CD4-positive, alpha-beta T cell treated with Interleukin-15 for 4 hours (primary cell): ENCODE measurements at places on chromosomes 3 and 15.
A peak's percentile ranks its signal among the peaks of the same experiment; 100 is the strongest.

- DNase-seq = no peak
Measured at GRCh38 chr3:44892689-44893088, 18.3 kb downstream of the TGM4 start.

DNA sequence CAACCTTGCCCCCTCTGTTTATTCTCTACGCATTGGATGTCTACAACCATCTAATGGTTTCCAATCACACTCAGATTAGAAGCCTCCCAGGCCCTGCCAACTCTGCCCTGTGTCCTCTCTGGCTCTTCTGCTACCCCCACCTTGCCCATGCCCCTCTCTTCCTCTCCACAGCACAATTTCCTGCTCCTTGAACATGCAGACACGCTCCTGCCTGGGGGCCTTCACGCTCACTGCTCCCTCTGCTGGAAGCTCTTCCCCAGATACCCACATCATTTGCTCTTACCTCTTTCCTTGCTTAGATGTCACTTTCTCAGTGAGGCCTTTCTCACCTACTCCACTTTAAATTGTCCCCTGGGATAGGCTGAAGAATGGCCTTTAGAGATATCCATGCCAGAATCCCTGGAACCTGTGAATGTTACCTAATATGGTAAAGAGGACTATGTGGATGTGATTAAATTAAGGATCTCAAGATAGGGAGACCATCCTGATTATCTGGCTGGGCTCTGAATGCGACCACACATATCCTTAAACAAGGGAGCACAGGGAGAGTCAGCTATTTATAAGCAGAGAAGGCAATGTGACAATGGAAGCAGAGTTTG, 9.9 kb downstream of the KY start:
- DNase-seq = no peak

DNA sequence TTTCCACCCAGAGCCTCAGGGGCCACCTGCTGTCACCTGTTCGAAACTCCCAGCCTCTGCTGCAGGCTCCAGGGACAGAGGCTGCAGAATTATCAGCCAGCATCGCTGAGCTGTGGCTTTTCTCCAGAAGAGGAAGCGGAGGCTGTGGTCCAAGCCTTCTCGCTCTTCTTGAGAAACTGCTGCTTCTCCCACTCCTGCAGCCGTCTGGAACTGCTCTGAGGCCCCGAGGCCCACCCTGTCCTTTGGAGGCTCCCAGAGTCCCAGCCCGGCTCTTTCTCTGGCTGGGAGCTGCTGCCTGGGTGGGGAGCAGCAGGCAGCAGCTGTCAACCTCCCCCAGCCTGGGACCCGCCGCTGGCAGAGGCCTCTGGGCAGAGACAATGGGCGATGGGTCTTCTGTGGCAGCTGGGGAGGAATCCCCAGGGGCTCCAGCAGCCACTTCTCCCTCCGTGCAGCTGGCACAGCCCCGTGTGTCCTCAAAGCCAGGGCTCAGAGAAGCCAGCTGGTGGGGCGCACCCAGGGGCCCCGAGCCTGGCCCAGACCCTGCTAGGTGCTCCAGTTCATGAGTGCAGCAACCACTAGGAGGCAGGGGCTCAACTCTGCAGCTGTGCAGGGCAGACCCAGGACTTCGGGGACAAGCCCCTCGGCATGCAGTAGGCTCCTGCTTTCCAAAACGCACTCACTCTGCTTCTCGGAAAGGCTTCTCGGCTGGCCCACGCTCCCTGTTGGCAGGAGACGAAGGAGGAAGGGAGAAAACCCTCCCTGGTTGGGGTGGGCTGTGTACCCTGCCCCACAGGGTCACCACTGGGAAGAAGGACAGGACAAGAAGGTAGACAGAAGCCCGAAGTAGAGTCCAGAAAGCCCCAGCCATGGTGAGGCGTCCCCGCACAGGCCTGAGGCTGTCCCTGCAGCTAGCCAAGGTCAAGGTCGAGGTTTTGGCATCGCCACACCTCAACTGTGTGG, 49.9 kb upstream of the FURIN start:
- no peak for DNase-seq

DNA sequence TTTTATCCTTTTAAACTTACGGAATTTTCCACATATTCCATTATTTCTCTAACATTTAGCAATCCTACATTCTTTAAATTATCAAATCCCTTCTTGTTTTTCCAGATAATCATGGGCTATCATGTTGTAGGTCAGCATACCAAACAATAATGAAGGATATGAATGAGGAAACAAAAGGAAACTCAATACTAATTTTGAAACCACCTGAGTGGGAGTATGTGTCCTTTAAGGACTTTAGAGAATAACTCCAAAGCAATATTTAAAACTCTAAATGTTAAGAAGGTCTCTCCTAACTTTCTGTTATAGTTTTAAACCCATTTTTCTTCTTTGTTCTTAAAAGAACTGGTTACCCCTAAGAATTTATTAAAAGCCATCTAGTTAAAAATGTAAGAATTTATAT, 43.0 kb downstream of the TP53BP1 start:
- DNase-seq = no peak

DNA sequence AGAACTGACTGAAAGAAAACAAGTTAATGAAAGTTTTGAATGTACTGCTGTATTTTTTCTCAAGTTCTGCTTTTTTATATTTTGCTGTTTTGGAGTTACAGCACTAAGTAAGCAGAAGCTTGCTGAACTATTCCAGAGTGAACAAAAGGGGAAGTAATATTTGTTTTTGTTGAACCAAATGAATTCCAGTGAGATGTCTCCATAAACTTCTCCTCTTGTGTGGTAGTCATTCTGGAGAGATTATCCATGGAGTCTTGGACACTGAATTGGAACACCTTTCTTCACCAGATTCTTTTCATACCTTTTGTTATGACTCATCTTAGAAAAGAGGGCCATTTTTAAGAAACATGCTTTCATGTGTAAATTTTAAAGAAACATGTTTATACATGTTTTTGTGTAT, 8.8 kb downstream of the ANKUB1 start:
- DNase-seq = no peak

- DNase-seq = no peak
Measured at GRCh38 chr3:181328346-181328745, 338.8 kb upstream of the DNAJC19 start.

DNA sequence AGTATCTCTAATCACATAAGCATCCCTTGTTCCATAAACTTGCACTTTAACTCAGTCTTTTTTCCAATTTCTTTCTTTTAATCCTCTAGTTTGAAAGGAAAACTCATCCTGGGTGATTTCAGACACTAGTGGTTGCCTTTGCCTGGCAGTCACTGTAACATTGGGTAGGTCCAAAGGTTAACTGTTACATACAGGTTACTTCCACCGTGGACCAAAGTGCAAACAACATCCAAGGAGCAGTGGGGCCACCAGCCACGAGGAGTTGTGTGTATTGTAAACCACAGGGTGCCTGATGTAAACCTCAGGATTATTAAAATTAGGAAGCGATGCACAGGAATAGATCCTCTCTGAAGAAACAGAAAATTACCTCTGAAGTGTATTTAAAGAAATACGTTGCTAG, 75.0 kb downstream of the HCN4 start:
- no peak for DNase-seq

DNA sequence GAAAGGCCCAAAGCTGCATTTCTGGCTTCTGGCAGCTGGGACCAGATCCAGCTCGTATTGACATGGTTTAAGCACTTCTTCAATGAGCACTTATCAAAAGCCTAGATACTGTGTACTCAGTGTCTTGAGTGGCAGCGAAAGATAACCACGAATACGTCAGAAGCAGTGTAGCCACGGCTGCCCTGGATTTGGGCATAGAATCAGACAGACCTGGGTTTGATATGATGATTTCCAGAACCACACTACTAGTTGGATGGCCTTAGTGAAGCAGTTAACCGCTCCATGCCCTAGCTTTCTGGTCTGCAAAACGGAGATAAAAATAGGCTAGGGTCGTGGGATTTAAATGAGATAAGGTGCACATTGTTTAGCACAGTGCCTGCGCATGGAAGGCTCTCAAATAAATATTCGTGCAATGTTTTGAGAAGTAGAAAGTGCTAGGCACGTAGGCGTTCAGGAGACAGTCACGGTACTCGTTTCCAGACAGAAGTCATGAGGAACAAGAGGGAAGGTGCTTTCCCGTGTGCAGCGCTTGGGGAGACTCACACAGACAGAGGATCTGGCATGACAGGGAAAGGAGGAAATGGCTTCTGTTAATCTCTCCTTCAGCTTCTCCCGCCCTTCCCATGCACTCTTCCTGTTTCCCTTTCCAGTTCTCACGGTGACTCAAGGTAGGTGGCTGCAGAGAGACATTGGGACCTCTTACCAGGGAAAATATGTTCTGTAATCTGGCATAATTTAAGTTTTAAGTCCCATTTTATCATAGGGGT, 70.3 kb downstream of the CCNL1 start:
- DNase-seq = no peak

GRCh38 chr3:9188583-9188982, 60.9 kb downstream of the SRGAP3 start:
- DNase-seq = no peak

DNA sequence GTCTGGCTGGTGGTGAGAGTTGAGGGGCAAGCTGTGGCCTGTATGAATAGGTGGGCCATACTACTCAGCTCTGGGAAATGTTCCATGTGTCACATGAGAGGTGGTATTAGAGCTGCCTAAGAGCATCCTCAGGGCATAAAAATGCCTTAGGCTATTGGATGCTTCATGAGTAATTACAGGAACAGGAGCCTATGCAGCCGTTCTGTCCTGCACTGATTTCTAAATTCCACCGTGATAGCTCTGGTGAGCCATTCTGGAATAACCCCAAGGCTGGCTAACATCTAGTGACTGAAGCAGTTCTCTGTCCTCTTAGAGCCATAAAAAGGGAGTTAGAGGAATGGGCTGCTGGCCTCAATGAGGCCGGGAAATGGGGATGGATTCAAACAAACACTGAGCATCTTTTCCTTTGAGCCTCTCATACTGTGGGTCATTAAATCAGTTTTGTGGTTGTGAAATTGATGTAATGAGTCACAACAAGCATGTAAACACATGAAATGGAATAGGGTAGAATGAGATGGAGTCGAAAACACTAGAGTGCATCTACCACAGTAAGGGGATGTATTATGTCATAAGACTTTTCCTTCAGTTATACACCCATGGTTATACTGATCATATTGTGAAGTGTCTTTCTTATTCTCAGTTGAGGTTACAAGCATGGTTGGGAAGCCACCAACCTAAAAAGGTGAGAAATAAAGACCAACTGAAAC, 41.0 kb downstream of the DGKG start:
- no peak for DNase-seq

DNA sequence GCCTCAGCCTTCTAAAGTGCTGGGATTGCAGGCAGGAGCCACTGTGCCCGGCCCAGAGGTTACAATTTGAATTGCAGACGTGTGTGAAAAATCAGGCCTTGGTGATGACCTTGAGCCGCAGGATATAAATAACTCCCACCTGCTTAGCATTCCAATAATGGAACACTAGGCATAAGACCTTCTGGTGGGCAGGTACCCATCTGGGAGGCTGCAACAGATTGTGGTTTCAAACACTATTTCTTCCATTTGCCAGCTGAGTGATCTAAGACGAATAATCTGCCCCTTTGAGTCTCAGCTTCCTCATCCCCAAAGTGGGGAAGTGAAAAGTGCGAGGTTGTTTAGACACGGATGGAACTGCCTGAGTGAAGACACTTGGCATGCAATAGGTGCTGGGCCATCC, 47.7 kb upstream of the HERC1 start:
- DNase-seq = no peak

DNA sequence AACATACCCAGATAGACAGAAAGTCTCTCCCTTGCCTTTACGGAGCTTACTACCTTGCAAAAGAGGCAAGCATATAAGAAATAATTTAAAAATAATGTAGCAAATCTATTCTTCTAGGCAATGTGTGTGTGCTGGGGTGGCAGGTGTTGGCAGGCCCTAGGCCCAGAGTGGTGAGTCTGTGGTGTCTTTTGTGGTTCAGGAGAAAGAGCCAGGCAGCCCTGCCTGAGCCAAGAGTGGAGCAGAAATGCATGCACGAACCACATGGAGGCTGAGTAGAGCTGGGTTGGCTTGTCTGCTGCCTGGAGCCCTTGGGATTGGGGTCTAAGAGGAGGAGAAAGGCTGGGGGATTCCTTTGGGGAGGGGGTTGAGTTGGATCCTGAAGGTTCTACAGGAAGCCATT, 70.2 kb upstream of the MYZAP start:
- no peak for DNase-seq

DNA sequence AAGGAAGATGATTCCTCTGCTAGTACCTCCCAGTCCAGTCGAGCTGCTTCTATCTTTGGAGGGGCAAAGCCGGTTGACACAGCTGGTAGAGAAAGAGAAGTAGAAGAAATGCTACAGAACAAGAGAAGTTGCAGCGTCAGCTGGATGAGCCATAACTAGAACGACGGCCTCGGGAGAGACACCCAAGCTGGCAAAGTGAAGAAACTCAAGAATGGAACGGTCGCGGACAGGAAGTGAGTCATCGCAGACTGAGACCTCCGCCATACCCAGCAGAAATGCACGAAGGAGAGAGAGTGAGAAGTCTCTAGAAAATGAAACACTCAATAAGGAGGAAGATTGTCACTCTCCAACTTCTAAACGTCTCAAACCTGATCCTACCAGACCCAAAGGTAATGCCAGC, 19.0 kb upstream of the PARP14 start:
- DNase-seq = peak; percentile 20

DNA sequence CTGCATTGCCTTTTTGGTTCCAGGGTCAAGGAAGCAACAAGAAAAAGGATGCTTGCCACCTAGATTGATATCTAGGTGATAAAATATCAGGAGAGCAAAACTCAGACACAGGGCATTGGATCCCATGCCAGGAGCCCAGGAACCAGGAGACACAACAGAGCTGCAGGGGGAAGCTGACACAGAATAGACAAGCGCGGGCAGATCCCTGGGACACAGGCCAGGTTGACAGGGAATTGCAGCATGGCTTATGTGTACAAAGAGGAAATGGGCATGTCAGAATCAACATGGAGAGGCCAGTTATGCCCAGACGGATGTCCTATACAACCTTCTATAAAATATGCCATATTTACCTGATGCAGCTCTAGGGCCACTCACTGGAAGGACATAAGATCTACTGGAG, 84.2 kb downstream of the SEMA6D start:
- DNase-seq = no peak

DNA sequence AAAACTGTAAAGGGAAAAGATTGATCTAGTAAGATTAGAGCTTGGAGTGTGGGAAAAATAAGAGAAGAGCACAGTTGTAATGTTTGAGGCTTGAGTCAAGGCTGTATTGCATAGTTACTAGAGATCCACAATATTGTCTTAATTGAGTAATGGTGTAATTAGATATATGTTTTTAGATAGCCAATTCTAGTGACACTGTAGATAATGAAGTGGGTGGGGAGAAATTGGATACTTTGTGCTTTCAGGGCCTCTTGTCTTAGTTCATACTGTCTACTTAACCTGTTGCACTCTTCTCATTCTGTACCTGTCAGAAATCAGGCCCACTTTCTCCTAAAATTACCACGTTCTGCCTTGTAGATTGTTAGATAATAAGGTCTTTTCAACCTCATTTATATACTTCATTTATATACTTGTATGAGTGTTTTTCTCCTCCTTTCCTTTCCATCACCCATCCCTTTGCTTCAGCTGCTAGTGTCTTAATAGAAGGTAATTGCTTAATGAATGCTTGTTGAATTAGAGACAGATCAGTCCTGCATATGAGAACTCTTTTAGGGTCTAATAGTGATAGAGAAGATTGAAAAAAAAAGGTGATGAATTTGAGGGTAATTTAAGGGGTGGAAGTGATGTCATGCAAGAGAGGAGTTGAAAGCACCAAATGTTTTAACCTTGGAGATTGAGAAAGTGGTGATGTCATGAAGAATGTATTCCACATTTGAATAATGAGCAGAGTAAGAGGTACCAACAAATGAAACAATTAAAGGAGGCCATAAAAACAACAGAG, 32.0 kb downstream of the PIK3CA start:
- peak; percentile 14 for DNase-seq

GRCh38 chr15:95277266-95277665, 1045.9 kb downstream of the MCTP2 start:
- no peak for DNase-seq
